ENCODE measurements at places on chromosomes 6 and 20. TPM values are rescaled to one million over a fixed set of nuclear protein-coding genes. Genes with fewer than 3 reads are reported as not detected.

GRCh38 chr6:166105341-166106075 is 62.1 kb downstream of the TBXT start:
- DNase-seq: no peak

DNA sequence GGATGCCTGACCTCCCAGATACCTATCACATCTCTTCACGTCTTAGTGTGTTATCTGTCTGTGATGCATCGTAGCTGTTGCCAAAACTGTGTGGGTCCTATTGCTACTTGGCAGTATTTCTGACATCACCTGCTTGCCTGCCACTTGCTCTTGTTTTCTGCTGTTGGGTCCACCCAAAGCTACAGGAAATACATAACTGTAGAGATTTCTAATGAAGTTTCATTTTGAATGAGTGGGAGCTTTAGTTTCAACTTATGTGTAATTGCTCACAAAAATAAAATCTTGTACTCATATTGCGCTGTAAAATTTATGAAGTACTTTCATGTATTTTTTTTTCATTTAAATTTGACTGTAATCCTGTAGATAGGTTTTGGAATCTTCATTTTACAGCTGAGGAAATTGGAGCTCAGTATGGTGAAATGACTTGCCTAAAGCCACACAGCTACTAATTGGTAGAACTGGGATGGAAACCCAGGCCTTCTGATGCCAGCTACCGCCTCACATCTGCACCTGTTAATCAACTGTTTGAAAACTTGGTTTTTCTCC is 113.6 kb upstream of the MAN1A1 start:
- no peak for DNase-seq

DNA sequence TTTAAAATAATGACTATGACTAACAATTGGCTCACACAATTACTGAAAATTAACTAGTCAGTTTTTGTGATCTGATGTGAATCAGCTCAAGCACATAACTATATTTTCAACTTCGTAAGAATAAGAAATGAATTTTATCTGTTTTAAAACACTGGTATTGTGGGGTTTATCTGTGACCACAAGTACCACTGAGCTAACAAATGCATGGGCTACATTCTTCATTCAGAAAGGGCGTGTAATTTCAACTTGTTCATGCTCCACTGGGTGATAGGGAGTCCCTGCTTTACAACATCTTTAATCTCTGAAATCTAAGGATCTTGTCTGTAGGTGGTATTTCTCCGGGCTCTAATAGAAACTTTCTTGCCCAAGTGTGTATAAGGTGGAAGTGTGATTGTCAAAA is 1311.5 kb upstream of the GJE1 start:
- DNase-seq: no peak

Gene RBM38
- total RNA-seq: 26.6 TPM

Gene NKX2-2
- not detected for total RNA-seq

GRCh38 chr6:356828-357251 is 34.7 kb upstream of the IRF4 start:
- DNase-seq: no peak

Gene HLA-DOA
- 38.0 TPM for total RNA-seq

Gene CST4
- not detected for total RNA-seq

GRCh38 chr6:105681061-105681460 is 278.2 kb upstream of the PREP start:
- DNase-seq: no peak

GRCh38 chr6:137792160-137793033 is 74.7 kb upstream of the TNFAIP3 start:
- no peak for DNase-seq

- peak; percentile 42 for DNase-seq
These were observed 22.9 kb downstream of the CNBD2 start for GRCh38 chr20:35991142-35991771.

- peak; percentile 72 for DNase-seq
These were observed 271.3 kb downstream of the ESR1 start for GRCh38 chr6:152078804-152079203.

- DNase-seq: no peak
These were observed 54.9 kb upstream of the PDE10A start for GRCh38 chr6:165717732-165718465.

GRCh38 chr6:28871335-28872156 is 52.2 kb downstream of the TRIM27 start:
- no peak for DNase-seq

Gene GSTA3
- not detected for total RNA-seq

DNA sequence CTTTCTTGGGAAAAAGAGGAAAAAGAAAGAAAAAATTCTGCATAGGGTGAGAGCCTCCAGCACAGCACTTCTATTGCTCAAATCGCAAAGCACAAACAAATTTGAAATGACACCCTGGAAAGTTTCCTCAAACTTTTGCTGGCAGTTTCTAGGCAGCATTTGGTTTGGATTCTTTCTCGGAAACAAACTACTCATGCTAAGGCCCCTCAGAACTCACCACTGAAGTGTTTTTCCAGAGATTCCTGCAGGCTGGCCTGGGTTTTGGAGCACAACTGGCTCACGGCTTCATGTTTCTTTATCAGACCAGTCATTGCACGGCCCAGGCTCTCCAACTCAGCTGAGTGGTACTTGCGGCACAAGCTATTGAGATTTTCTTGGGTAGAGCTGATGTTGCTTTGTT is 237.8 kb downstream of the SYNE1 start:
- no peak for DNase-seq

Gene FAM162B
- not detected for total RNA-seq

DNA sequence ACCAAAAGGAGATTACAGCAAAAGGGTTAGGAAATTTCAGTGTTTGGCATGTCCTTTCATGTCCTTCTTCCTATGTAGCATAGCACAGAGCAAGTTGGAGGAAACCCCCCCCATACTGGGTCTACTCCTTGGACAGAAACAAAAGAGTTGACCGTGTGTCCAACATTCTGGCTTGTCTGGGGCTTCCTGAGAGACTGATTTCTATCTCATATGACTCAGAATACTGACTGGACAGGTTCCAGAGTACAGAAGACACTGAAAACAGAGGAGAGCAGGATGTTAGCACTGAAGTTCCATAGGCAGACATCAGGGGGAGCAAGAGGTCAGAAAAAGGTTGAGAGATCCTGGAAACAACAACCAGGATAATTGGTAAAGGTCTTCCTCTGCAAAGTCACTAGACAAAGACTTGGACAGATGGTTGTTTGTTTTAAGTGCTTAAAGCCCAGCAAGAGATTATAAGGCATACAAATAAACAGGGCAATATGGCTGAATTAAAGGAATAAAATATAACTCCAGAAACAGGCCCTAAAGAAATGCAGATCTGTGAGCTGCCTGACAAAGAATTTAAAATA is 48.4 kb downstream of the USP49 start:
- DNase-seq: peak; percentile 69

GRCh38 chr6:126440923-126441322 is 101.0 kb downstream of the CENPW start:
- no peak for DNase-seq

DNA sequence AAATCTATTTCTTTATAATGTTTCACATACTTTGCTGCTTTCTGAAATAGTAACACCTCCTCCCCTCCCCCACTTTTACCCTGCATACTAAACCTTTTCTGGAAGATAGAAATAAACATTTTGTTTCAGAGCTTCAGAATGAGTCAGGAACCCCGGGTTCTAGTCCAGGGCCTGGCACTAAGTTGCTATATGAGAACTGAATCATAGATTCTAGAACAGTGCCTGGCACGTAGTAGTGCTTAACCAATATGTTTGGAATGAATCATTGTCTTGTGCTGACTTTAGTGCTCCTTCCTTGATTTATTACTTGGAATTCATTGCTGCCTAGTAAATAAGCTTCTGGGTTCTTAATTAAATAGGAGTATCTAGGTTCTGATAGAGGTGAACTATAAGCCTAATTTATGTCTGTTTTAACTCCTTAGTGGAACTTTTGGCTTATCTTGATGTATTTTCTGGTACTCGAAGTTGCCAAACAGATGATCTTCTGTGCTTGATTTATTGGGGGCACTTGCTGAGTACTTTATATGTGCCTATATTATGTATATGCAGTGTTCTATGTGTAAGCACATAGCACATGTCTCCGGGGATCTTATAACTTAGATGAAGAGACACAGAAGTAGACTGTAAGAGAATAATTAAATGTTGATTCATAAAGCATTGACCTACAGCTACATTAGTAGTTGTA is 18.6 kb downstream of the TAB2 start:
- no peak for DNase-seq

Gene LY6G5C
- not detected for total RNA-seq

DNA sequence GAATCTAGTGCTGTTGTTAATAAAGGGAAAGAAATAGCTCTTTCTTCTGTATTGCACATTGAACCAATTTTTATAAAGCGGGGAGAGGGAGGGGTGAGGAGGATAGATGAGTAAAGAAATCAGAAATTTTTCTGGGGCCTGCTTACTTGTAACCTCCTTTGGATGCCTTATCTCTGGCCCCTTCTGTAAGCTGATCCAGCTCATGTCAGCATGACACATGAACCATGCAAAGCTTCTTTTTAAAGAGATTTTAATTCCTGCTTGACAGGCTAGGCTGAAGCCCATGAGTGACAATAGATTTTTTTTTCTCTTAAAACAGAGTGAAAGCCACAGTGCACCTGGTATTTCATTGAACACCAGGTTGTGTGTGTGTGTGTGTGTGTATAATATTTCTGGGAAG is 325.3 kb downstream of the PRL start:
- peak; percentile 42 for DNase-seq

Gene GJA10
- total RNA-seq: not detected

GRCh38 chr6:157646012-157646411 is 177.0 kb upstream of the SNX9 start:
- no peak for DNase-seq

DNA sequence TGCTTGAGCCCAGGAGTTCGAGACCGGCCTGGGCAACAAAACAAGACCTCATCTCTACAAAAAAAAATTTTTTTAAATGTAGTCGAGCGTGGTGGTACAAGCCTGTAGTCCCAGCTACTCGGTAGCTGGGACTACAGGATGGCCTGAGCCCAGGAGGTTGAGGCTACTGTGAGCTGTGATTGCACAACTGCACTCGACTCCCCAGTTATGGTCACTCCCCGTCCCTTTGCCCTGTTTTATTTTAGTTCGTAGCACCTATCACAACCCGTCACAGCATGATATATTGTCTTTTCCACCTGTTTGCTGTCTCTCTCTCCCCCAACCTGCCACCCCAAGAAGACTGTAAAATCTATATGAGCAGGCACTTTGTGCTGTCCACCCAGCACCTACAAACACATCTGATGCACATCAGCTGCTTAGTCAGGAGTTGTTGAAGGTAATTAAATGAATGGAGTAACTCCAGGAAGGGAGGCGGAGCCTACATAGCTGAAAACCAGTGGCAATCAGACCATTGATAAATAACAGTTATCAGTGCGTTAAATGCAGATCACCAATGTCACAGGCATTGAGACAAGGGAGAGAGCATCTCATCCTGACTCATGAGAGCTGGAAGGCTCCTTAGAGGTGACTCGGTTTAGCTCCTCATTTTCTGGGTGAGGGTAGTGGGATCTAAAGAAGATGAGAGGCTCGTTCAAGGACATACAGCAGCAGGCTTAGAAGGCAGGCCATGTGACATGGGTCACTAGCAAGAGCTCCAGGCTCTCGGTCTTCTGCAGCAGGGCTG is 14.4 kb upstream of the XRN2 start:
- DNase-seq: no peak

- peak; percentile 51 for DNase-seq
These were observed 126.7 kb downstream of the UNC5CL start for GRCh38 chr6:40912158-40912946.

GRCh38 chr20:25992146-25992545 is 295.5 kb upstream of the ZNF337 start:
- DNase-seq: peak; percentile 18

Gene PPP1R16B
- 1.6 TPM for total RNA-seq

DNA sequence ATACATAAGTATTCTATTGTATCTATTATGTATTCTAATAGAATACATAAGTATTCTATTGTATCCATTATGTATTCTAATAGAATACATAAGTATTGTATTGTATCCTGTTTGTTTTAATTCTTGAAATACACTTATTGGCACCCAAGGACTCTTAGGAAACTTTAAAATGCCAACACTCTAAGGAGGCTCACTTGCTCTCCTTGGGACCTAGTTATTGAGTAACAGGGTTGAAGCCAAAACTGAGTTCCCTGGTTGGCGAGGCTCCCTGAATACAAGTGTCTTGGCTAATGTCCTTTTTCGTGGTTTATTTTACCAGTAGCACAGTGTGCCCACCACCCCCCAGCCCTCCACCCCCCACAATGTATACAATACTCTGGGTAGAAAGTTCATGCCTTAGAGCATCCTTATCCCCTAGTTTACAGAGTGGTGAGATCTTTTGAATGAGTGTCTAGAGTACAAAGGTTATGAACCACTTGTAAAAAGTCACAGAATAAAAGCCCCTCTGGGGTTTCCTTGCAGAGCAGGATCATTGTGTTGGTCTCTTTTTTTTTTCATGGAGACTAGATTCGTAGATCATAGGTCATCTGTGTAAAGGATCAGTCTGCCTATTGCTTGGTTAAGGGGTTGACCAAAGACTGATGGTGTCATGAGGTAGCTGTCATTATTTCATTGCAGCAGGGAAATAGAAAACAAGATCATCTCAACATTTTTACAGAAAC is 32.5 kb upstream of the PRDM1 start:
- no peak for DNase-seq

DNA sequence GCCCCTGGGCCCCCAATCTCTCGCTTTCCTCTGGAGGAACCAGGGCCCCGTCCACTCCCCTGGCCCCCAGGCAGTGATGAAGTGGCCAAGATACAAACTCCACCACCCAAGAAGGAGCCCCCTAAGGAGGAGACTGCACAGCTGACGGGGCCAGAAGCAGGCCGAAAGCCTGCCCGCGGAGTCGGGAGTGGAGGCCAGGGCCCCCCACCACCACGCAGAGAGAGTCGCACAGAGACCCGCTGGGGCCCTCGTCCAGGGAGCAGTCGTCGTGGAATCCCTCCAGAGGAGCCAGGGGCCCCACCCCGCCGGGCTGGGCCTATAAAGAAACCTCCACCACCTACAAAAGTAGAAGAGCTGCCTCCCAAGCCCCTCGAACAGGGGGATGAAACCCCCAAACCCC is 10.7 kb downstream of the PRRC2A start:
- no peak for DNase-seq

Gene PRIM2
- total RNA-seq: 52.8 TPM

Gene PTCRA
- not detected for total RNA-seq

Gene LRRC1
- total RNA-seq: 14.0 TPM

Gene C4B
- 0.30 TPM for total RNA-seq

DNA sequence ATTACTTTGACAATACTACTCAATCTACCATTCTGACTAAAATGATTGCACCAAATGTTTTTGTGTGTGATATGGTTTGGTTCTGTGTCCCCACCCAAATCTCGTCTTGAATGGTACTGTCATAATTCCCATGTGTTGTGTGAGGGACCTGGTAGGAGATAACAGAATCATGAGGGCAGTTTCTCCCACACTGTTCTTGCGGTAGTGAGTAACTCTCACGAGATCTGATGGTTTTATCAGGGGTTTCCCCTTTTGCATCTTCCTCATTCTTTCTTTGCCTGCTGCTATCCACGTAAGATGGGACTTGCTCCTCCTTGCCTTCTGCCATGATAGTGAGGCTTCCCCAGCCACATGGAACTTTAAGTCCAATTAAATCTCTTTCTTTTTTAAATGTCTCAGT is 20.8 kb downstream of the SYCP2 start:
- DNase-seq: no peak

Gene C6orf132
- total RNA-seq: 1.8 TPM

All from neural progenitor cell (in vitro differentiated cells).